ENCODE measurements at places on chromosomes 6 and 20. TPM values are rescaled to one million over a fixed set of nuclear protein-coding genes. Genes with fewer than 3 reads are reported as not detected.

Gene KIAA1755
- 2.5 TPM for total RNA-seq

Gene SMPDL3A
- 9.7 TPM for total RNA-seq

Gene RBPJL
- not detected for total RNA-seq

DNA sequence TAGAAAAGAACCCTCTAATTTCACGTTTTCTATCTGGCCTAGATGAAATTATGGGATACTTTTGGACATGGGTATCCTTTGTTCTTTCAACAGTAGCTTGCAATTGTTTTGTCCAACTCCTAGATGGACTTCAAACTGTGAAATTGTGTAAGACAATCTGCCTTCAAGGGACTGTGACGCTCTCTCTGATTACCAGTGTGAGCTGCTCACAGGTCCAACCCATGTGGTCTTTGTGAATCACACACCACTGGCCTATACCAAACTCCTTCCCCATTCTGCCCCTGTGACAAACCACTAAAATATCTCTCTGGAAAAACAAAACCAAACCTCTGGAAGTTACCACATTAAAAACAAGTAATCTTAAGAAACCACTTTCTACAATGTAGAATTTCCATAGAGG is 59.5 kb downstream of the NINL start:
- peaks cover 5% of the 10 kb centered on the region for H3K36me3 ChIP-seq
- H3K27me3 ChIP-seq: no peaks in the 10 kb centered on the region
- H3K4me3 ChIP-seq: no peak overlapping the region
- H3K4me1 ChIP-seq: peaks cover 13% of the 10 kb centered on the region
- no peak overlapping the region for H3K27ac ChIP-seq

DNA sequence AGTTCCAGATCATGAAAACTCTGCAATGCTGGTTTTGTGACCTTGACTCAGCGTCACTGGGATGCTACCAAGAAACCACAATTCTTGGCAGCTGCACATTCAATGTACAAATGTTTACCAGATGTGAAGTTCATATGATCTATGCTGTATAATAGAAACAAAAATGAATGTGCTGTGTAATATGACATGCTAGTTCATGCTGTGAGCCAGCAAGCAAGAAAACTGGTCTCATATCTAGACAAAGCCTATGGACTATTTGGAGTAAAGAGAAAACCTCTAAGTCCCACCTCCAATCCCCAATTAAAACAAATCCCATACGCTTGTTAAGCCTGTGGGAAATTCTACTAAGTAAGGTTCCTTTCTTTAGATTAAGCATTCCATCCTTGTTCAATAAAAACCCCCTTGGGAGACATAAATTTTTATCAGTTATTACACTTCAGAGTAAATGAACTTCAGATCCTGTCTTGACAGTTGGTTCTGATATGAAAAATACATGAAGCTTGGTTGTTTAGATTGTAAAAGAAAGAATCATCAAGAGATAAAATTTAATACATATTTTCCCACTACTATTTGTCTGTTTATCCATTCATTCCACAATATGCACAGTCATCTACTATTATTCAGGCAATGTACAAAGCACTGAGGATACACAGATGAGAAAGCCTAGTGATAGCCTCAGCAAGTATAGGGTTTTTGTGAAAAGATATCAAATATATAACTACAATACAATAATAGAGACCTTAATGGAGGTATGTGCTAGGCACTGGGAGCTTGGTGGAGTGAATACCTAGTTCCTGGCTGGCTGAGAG is 20.1 kb downstream of the COL21A1 start:
- H3K27ac ChIP-seq: no peak overlapping the region
- DNase-seq: peak; percentile 46
- no peaks in the 10 kb centered on the region for H3K27me3 ChIP-seq
- no peaks in the 10 kb centered on the region for H3K4me1 ChIP-seq

- H3K4me3 ChIP-seq: no peak overlapping the region
- H3K36me3 ChIP-seq: no peaks in the 10 kb centered on the region
- no peaks in the 10 kb centered on the region for H3K27me3 ChIP-seq
Measured at GRCh38 chr6:47342824-47343223, 33.1 kb upstream of the TNFRSF21 start.

DNA sequence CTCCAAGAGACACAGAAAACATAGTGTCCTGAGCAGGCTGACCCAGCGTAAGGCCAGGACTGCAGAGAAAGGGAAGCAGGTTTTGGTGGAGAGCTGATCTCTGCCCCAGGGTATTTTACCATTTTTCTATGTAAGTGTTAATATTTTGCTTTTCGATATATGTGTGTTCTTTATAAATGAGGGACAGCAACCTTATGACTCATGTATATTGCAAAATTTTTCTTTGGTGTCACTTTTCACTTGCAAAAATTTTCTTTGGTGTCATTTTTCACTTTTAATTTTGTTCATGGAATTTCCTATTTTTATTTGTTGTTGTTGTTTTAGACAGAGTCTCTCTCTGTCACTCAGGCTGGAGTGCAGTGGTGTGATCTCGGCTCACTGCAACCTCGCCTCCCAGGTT is 34.6 kb upstream of the PXDC1 start:
- H3K27me3 ChIP-seq: no peaks in the 10 kb centered on the region
- H3K36me3 ChIP-seq: no peaks in the 10 kb centered on the region
- no peak overlapping the region for H3K4me3 ChIP-seq
- H3K4me1 ChIP-seq: peaks cover 23% of the 10 kb centered on the region

DNA sequence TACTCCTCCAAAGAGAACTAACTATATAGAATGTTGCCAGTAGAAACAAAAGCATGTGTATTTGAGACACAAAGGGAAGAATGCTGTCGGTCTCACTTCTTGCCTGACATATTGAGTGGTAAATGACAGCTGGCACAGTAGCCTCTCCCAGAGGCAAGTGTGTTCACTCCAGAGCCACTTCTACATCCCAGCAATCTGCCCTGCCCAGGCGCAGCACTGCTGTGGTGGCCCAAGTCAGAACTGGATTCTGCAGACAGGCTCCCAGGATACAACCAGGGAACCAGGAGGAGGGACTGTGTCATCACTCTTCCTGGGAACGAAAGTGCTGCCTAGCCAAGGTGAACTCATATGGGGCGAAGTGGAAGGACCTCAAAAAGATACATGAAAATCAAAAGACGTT is 103.2 kb upstream of the ARMC2 start:
- H3K27ac ChIP-seq: no peak overlapping the region
- H3K36me3 ChIP-seq: no peaks in the 10 kb centered on the region
- no peaks in the 10 kb centered on the region for H3K27me3 ChIP-seq
- no peak for DNase-seq

DNA sequence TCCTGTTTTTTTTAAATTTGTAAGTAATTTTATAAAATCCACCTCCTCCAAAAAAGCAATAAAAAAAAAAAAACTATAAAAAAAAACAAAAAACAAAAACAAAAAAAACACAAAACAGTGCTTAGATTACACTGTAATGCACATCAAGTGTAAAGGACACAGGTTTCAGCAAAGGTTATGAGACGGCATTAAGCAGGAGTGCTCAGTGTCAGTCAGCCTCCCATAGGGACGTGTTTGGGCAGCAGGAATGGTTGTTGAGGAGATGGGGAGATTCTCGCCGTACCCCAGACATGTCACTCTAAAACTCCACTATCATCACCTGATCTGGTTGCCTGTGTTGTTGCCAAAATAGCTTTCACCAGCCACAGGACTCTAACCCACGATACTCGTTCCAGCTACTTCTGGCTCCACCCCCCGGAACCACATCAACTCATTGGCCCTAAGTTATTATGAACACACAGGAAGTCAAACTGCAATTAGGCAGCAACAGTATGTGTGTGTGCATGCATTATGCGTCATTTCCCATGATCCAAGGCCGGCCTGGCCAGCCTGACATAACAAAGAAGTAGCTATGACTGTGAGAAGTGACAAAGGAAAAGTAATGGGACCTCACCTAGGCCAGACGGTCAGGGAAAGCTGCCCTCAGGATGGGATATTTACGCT is 28.7 kb downstream of the ECT2L start:
- no peak overlapping the region for H3K4me3 ChIP-seq
- H3K4me1 ChIP-seq: no peaks in the 10 kb centered on the region
- no peaks in the 10 kb centered on the region for H3K36me3 ChIP-seq
- H3K27me3 ChIP-seq: no peaks in the 10 kb centered on the region
- H3K27ac ChIP-seq: no peak overlapping the region

- H3K36me3 ChIP-seq: peaks cover 18% of the 10 kb centered on the region
- no peak for DNase-seq
- H3K27me3 ChIP-seq: no peaks in the 10 kb centered on the region
- H3K4me3 ChIP-seq: no peak overlapping the region
Measured at GRCh38 chr6:124928851-124929250, 33.4 kb upstream of the RNF217 start.

DNA sequence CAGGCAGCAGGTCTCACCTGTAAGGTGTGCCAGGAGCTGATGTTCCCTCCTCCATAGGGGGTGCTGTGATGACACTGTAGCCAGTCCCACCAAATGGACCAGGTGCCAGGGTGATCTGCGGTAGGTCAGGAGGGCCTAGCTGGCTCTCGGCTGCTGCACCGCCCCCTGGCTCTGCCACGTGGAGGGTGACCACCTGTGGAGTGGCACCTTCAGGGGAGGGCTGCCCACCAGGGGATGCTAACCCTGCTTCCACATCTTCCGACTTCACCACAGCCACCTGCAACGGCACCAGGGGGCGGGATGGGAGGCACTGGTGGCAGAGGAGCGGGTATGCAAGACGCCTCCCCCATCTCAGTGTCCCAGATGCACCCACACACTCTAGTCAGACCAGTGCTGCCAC is 18.3 kb downstream of the ZNF335 start:
- H3K27me3 ChIP-seq: no peaks in the 10 kb centered on the region
- H3K4me3 ChIP-seq: no peak overlapping the region
- DNase-seq: no peak

DNA sequence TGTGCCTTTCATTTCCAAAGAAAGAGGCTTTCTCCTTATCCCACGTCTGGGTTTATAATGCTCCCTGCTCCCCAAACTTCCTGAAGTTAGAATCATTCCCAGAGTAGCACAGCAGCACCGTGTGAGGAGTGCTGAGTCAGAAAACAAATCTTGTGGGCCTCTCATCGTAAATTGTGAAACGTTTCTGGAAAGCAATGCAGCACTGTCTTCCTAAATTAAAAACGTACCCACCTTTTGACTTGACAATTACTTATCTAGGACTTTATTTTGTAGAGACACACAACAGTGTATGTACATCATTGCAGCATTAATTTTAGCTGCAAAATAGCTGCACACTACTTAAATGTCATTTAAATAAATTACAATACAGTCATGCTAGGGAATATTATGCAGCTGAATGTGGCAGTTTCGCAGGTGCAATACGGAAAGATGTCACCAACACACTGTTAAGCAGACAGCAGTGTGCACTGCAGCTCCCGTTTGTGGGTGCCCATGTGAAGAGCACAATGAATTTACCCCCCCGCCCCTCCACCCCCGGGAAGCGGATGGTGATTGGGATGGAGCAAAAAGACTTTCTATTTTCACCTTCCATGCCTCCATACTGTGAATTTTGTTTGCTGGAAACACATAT is 30.8 kb downstream of the RRBP1 start:
- H3K27ac ChIP-seq: no peak overlapping the region
- no peak overlapping the region for H3K4me3 ChIP-seq
- no peaks in the 10 kb centered on the region for H3K27me3 ChIP-seq
- peaks cover 52% of the 10 kb centered on the region for H3K36me3 ChIP-seq
- DNase-seq: peak; percentile 59

- no peak for DNase-seq
- H3K4me1 ChIP-seq: no peaks in the 10 kb centered on the region
- H3K36me3 ChIP-seq: no peaks in the 10 kb centered on the region
- H3K4me3 ChIP-seq: no peak overlapping the region
- H3K27me3 ChIP-seq: no peaks in the 10 kb centered on the region
Measured at GRCh38 chr6:47379328-47379727, 69.6 kb upstream of the TNFRSF21 start.

DNA sequence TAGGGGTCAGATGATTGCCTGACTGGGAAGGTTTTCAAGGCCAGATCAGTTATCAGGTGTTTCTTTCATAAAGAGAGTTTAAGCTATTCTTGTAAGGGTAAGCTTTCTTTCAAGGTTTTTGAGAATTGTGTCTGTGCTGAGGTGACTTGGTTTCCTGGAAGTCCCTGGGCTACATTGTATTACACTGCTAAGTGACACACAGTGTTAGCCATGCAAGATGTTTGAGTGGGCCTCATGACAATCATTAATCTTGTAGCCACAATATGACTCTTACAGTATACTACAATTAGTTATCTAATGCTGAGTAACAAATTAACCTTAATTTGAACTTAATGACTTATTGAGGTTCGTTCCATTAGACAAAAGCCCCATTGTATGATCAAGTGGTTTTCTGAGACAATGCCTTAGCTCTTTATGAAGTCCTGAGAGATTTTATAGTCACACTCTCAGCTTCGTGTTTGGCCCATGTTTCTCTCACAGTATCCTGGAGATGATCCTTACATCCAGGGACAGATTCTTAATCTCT is 186.7 kb downstream of the RPS12 start:
- peaks cover 2% of the 10 kb centered on the region for H3K4me1 ChIP-seq
- DNase-seq: no peak
- no peaks in the 10 kb centered on the region for H3K36me3 ChIP-seq

- no peaks in the 10 kb centered on the region for H3K4me1 ChIP-seq
- no peaks in the 10 kb centered on the region for H3K27me3 ChIP-seq
- H3K36me3 ChIP-seq: no peaks in the 10 kb centered on the region
- H3K27ac ChIP-seq: no peak overlapping the region
Measured at GRCh38 chr6:163998496-163998895, 584.0 kb downstream of the QKI start.

DNA sequence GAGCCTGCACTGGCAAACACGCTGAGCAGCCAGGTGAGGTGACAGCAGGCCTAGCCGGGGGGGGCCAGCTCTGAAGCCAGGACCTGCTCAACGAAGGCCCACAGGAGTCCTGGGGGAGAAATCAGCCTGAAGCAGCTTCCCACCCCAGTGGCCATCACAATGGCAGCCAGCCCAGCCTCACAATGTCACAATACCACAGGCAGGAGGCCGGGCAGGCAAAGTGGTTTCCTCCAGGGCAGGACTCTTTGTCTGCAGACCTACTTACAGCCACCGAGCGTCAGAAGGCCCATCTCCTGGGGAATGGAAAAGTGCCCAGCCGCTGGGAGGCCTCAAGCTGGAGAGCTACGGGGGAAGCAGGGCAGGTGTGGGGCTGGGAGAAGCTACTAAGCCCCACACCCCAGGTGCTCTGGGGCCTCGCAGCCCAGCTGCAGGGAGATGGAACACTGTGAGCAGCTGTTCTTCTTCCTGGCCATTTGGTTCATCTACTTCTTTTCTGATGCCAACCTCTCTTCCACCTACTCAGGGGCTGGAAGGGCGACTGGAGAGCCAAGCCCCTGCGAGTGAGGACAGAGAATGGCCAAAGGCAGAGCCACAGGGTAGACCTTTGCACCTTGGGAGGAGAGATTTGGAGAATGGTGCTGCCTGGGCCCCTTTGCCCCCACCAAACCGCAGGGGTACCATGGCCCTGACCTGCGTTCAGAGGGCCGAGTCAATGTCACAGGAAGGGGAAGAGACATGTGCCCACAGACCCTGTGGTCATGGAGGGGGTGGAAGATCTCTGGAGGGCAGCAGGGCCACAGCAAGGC is 22.3 kb upstream of the AVP start:
- H3K4me3 ChIP-seq: no peak overlapping the region
- no peaks in the 10 kb centered on the region for H3K4me1 ChIP-seq
- H3K27me3 ChIP-seq: no peaks in the 10 kb centered on the region
- no peak for DNase-seq
- peaks cover 16% of the 10 kb centered on the region for H3K36me3 ChIP-seq

All from IMR-90 (cell line).